ENCODE measurements at places on chromosomes 7 and 10.

- no peak for DNase-seq
Measured at GRCh38 chr7:114802632-114803031, 119.3 kb upstream of the MDFIC start.

GRCh38 chr10:82505009-82505408, 630.0 kb downstream of the NRG3 start:
- DNase-seq, result no peak

- DNase-seq, result no peak
Measured at GRCh38 chr7:123771256-123771655, 22.5 kb upstream of the WASL start.

DNA sequence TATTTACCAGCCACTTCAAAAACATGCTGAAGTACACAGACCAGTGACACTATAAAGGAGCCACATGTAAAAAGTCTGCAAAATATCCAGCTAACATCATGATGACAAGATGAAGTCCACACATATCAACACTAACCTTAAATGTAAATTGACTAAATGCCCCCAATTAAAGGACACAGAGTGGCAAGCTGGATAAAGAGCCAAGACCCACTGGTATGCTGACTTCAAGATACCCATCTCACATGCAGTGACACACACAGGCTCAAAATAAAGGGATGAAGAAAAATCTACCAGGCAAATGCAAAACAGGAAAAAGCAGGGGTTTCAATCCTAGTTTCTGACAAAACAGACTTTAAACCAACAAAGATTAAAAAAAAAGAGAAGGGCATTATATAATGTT, 12.9 kb upstream of the C10orf88 start:
- no peak for DNase-seq

DNA sequence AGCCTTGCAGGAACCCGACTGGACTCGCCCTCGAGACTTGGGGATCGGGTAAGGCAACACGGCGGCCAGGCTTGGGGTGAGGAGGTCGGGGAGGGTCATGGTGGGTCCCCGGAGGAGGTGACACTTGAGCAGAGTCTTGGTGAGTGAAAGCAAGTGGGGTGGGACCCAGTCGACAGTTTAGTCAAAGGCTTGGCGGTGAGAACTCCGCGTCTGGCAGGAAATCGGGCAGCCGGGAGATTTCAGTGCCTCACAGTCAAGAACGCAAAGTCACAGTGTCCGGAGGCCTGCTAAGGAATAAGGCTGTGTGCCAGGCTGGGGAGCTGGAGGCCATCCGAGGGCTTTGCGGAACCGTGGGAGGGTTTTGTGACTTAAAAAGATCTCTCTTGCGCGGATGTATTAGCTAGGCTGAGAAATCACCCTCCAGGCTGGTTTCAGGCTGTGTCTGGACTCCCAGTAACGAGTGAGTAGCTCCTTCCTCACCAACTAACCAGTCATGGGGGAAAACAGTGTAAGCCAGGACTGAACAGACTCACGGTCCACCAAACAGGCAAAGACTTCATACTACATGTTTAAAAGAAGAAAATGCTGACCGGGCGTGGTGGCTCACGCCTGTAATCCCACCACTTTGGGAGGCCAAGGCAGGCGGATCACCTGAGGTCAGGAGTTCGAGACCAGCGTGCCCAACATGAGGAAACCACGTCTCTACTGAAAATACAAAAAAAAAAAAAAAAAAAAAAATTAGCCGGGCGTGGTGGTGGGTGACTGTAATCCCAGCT, 613 bp downstream of the AP5Z1 start:
- DNase-seq, result no peak

- DNase-seq, result no peak
Measured at GRCh38 chr7:9217204-9217603, 783.8 kb downstream of the NXPH1 start.

DNA sequence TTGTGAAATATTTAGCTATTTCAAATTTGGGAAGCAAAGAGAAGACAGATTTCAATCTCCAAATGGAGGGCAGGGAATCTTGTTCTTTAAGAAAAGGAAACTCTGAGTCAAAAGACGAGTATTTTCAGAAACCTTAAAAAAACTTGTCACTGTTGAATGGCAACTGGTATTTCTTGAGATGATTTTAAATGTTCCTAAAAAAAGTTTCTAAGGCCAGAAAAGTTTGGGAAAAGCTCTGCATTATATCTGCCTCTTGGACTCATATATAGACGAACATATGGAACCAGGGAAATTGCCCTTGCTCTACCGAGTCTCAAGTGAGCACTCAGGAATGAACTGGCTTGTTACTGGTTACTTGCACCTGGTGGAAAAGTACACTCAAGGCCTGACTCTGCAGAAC, 69.5 kb downstream of the ADAM22 start:
- DNase-seq, result no peak

- DNase-seq, result no peak
Measured at GRCh38 chr7:132422502-132423111, 153.7 kb downstream of the PLXNA4 start.

- DNase-seq, result no peak
Measured at GRCh38 chr7:100148225-100148558, 526 bp upstream of the LAMTOR4 start.

Measured in left ventricle myocardium superior (tissue), 1 donor.